ENCODE measurements at places on chromosomes 1 and 21.
A peak's percentile ranks its signal among the peaks of the same experiment; 100 is the strongest.

GRCh38 chr1:2414297-2414958, 2.1 kb upstream of the PEX10 start:
- DNase-seq: peak; percentile 83

DNA sequence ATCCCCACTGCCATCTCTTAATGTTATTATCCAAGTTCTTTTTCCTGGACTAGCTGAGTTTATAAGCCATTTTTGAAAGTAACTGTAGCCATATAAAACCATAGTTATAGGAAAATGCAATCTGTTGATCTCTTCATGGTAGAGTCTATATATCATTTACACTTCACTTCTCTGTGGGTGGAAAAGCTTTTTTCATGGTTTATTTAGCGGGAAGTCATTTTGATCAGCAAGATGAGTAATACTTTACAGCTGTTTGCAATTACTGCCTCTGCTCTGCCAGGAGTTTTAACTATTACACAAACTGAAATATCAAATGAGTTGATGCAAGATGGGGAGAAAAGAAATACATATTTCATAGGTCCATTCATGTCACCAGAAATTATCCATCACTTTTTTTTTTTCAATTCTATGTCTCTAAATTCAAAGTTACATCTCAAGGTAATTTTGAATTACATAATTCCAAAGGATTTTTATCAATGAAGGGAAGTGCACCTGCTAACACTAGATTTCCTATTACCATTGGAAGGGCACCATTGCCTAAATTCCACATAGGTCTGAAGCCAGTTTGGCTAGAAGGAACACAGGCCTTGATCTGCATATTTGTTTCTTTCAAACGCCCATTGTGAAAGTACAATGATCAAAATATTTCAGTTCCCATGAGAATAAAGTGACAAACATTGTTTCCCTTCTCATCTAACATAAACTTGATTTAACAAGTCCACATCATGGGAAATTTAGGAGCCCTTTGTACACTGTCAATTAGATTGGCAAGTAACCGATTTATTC, 296.7 kb downstream of the ZNF326 start:
- no peak for DNase-seq

DNA sequence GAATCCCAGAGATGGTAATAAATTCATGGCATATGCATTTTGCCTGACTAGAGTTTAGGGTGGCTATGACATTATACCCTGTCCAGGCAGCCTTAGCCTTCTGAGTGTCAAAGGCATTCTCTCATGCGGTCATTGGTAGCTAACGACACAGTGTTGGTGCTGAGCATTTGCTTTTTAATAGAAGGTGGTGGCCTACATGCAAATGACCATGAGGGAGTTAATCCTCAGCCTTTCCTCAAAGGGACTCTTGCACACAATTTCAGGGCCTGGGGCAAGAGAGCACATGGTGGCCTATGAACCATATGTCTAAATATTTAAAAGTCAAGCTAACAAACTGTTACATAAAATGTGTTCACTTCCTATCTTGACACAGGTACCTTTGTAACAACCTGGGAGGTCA, 30.9 kb upstream of the KCNA10 start:
- DNase-seq: no peak

- no peak for DNase-seq
Observed at GRCh38 chr1:245245021-245245667, 90.4 kb downstream of the KIF26B start.

DNA sequence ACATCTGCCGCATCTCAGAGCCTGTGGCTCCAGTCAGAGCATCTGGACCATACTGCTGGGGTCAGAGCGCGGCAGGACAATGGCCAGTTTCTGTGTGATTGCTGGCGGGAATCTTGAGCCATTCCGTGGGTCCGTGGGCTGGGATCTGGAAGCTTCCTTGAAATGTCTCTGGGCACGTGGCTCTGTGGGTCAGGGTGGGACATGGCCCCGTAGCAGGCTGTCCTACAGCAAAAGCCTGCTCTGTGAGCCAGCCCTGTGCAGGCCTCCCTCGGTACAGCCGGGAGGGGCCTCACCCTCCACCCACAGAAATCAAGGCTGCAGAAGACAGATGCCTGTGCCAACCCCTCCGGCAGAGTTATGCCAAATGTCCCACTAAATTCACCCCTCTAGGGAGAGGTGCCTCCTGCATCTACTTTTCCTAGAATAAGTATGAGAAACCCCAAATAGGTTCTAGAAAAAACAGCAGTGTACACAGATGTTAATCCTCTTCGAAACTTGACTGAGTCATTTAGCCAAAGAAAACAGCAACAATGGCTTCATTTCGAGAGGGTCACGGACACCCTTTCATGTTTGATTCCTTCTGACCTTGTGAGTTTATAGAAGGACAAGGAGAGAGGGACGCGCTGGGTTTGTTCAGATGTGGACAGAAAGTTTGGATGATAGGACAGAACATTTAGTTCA, 27.8 kb downstream of the COL18A1 start:
- DNase-seq: no peak

- no peak for DNase-seq
Observed at GRCh38 chr1:125087691-125088090, 3902.9 kb downstream of the SRGAP2C start.

DNA sequence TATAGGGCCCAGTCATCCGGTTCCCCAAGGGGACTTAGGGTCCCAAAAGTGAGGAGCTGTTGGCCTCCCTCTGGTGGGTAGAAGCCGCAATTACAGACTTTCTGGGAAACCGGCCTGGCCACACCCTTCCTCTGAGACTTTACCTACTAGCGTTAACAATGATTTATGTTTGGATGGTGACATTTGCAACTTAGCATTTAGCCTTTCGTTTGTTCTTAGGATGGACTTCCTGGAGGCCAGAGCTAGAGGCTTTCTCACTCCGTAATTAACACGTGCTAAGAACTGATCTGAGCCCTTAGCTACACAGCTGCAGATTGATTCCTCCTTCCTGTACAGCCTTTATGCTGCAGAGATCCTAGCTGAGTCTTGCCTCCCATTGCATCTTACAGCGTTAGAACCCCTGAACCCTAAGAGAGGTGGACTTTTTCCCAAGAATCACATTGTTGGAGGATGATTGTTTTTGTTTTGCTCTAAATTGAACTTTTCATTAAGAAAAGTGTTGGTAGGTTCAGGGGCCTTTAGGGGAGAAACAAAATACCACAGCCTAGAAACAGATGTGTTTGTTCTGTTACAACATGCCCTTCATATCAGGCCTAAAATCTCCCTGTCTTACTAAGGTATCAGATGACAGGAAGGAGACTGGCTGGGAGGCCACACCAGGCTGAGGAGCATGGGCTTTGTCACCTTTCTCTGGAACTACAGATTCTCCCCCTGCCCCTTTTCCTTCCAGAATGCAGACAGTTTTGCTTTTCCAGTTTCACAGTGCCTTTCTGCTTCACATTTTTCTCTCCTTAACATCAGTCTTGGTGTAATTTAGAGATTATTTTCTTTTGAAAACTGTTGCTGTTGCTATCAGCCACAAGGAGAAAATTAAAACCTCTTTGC, 1.9 kb downstream of the S100A11 start:
- peak; percentile 67 for DNase-seq

DNA sequence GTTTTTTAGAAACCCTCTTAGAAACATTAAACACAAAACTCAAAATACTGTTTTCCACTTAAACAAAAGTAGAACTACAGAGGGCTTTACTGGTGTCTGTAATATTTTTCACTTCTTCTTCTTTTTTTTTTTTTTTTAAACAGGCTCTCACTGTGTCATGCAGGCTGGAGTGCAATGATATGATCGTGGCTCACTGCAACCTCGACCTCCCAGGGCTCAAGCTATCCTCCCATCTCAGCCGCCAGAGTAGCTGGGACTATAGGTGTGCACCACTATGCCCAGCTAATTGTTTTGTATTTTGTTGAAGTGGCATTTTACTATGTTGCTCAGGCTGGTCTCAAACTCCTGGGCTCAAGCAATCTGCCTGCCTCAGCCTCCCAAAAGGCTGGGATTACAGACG, 194.8 kb downstream of the DAB1 start:
- no peak for DNase-seq

DNA sequence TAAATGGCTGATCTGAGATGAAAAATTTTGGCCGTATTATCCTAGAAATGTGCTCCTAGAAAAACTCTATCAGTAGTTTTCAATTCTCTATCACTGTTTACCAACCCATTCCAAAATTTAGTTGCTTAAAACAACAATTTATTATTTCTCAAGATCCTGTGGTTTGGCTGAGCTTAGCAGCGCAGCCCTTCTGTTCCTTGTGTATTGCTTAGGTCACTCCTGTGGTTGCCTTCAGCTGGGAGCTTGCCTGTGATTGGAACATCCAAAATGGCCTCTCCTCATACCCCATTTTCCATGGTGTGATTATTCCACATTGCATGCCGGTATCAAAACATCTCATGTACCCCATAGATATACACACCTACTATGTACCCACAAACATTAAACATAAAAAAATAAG, 22.8 kb upstream of the STUM start:
- no peak for DNase-seq
